Brain microvascular endothelial cell (primary cell): ENCODE measurements at places on chromosomes 3 and 15.
A peak's percentile ranks its signal among the peaks of the same experiment; 100 is the strongest.

- no peak for DNase-seq
Observed at GRCh38 chr3:42778644-42779043, 5.6 kb upstream of the CCDC13 start.

GRCh38 chr3:114624047-114624445 is 330.2 kb downstream of the TIGIT start:
- peak; percentile 39 for DNase-seq

- DNase-seq: peak; percentile 78
Observed at GRCh38 chr3:134008630-134009156, 21.0 kb downstream of the SLCO2A1 start.

DNA sequence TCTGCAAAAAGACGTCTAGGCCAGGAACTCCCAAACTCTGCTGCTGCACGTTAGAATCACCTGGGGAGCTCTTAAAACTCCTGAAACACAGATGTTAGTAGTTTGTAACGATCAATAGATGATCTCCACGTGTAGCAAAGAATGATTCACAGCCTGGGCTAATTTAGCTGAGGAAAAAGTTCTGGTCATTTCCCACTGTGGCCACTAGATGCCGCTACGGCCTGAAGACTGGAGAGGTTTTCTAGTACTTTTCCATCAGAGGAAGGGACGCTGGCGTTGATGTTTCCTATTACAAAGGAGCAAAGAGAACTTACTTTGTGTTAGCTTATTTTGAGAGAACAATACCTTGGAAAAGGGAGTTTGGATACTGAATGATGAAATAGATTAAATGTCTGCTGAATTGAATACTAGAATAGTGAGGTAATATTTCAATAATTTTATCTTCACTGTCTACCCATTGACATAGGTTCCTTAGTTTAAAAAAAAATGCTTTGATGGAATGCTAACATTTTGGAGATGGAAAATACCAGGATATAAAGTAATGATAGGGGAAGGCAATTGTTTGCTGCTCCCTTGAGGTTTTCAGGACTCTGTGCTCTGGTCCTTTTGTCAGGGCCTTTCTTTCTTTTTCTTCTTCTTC is 159.1 kb downstream of the P3H2 start:
- peak; percentile 86 for DNase-seq

- DNase-seq: no peak
Observed at GRCh38 chr15:75091814-75092213, 68.4 kb downstream of the PPCDC start.

GRCh38 chr15:99565049-99565298 is 810 bp upstream of the MEF2A start:
- DNase-seq: no peak

GRCh38 chr3:185825639-185826481 is 1.0 kb upstream of the IGF2BP2 start:
- DNase-seq: no peak

DNA sequence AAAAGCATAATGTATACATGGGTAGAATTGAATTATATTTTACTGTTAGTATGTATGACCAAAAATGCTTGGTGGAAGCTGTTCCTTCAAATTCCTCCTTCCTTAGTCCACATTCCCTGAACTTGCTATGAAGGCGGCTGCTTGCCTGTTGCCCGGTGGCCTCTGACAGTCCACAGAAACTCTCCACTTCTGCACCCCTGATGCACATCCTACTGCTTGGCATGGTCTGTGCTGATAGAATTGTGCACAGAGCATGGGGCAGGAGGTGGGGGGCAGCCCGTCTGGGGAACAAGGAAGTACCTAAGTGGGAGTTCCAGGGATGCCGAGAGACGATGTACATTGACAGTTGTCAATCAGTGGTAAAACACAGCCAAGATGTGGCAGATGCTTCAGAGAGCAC is 33.7 kb upstream of the GABRB3 start:
- DNase-seq: no peak

GRCh38 chr3:113258361-113258760 is 47.0 kb downstream of the BOC start:
- no peak for DNase-seq

DNA sequence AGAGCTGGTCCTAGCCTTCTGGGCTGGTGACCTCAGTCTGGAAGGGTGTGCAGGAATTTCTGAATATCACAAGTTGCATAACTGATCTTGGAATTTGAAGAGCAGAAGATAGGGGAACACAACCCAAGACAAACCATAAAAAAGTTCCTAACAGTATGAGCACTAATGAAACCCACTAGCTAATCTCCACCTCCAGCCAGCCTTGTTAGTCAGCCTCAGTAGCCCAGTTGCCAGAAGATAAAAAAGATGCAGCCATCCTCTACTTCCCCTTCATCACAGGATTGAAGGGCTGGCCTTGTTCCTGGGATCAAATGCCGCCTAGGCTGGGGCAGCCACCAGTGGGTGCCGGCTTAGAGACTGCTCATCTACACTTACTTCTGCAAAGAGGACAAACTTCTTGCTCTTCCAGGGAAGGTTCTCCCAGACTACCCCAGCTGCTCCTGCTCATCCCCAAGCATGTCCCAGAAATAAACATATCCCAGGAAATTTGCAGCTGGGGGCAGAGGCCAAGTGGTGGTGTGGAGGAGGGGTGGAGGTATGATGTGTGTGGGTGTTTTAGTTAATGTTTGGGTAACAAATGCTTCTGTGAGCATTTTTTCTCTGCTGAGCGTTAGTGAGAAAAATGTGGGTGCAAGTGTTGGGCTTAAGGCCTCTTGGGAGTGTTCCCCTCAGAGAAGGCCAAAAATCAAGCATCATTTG is 9.2 kb upstream of the ITGA11 start:
- no peak for DNase-seq

DNA sequence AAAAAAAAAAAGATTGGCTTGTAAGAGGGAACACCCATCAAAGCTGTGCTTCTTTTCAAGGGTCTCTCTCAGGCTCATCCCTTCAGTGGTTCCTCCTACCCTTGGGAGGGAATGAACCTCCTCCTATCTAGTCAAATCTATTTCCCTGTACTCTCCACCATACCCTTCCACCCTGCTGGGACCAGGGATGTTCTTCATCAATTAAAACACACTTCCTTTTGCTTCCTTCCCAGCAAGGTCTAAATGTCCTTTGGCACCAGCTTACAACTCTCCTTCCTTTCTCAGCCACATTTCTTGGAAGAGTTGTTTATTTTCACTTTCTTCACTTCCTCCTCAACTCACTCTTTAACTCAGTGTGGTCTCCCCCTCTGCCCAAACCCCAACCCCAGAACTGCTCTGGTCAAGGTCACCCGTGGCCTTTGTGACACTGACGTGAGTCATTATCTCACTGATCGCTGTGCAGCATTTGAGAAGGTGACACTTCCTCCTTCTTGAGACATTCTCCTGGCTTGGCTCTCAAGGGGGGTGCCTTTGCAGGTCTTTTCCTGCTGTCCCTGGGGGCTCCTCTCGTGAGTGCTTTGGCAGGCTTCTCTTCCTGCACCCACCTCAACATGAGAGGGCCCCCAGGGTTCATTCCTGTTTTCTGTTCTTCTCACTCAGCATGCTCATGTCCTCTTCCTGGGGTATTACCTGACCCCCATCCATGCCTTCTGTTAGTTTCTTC is 210.5 kb upstream of the TLE3 start:
- DNase-seq: no peak

DNA sequence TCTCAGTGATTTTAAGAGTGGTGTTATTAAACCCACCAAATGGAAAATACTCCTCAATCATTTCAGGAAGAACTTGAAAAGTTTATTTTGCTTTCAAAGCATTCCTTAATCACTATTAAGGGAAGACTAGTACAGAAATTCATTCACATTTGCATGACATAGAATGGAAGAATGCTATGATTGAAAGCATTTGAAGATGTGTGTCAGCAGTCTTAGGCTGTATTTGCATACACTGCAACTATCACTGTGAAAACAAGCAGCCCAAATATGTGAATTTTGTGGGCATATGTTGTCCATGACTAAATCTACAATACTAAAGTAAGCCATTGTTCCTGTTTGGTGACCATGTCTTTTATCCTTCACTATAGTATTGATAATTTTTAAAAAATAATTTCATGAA is 95.8 kb downstream of the CNTN3 start:
- DNase-seq: no peak

GRCh38 chr3:122777563-122777962 is 16.1 kb downstream of the HSPBAP1 start:
- no peak for DNase-seq

- no peak for DNase-seq
Observed at GRCh38 chr3:194608981-194609380, 24.2 kb downstream of the TMEM44 start.

- DNase-seq: peak; percentile 28
Observed at GRCh38 chr3:147655236-147655635, 246.1 kb downstream of the ZIC1 start.

GRCh38 chr3:170324962-170325361 is 32.6 kb upstream of the SKIL start:
- DNase-seq: no peak

- peak; percentile 21 for DNase-seq
Observed at GRCh38 chr3:52385157-52385556, 59.7 kb downstream of the SEMA3G start.

GRCh38 chr3:81311321-81311720 is 450.1 kb downstream of the GBE1 start:
- DNase-seq: no peak

- no peak for DNase-seq
Observed at GRCh38 chr3:101988596-101988995, 139.3 kb downstream of the NFKBIZ start.

DNA sequence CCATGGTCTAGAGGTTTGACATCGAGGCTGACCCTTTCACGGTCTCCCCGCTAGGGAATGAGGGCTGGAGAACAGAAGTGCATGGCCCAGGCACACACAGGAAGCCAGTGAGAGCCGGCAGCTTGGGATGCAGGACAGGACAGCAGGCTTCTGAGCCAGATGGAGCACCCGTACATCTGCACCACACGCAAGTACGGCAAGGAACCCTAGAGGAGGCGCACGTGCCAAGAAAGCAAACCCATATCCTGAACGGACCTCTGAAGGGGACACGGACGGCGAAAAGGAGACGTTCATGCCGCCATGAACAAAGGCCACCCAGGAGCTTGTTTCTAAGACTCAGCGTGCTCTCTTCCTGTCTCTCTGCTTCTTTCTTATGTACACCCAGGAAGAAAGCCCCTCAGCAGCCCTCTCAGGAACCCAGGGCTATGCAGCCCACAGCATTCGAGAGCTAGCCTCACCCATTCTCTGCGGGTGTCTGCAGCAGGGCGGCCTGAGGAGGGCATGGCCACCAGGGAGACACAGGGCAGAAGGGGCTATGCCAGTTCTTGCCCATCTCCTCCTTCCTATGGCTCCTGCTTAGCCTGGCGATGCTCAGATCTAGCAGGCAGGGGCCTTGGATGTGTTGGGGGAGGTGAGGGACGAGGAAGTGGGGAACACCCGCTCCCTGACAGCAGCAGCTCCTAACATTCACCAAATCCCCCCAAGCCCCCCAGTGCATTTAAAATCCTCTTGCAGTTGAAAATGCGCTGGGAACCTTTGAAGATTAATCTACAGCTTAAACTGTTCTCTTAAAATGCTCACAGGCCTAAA is 81.3 kb downstream of the PCSK6 start:
- DNase-seq: no peak

GRCh38 chr3:106943071-106943470 is 434.2 kb upstream of the CCDC54 start:
- DNase-seq: no peak

DNA sequence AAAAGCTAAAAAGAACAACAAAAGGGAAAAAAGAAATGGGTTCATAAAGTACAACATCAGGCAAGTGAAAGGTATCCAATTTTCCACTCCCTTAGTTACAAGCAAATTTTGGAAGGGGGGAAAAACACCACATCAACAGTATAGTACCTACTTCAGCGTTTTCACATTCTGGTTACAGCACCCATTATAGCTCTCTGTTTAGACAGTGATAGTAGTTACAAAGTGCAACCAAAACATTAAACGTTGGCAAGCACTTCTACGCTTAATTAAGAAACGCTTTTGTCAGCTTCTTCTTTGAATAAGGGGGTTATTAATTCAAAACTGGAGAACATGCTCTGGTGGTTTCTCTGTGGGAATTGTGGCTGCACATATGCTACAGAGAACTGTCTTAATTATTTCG is 180.2 kb downstream of the VPS13C start:
- no peak for DNase-seq

GRCh38 chr3:94709249-94709902 is 646.5 kb downstream of the NSUN3 start:
- DNase-seq: no peak

DNA sequence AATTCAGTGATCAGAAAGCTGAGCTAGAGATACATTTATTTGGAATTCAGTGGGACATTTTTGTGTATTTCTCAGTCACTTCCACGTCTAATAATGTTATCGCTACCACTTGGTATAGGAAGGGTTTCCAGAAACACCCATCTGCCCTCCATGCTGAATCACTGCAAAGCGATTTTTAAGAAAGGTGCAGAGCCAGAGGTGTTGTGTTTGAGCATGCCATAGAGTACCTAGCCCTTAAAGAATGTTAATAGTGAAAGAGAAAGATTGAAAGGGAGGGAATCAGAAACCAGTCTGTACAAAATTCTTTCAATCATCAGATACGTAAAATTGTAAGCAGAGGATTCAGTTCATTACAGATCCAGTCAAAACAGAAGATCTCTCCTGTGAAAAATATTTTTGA is 80.1 kb upstream of the ARL6 start:
- DNase-seq: no peak

GRCh38 chr3:62823461-62824050 is 51.7 kb downstream of the CADPS start:
- DNase-seq: no peak

- no peak for DNase-seq
Observed at GRCh38 chr15:63494408-63494807, 10.0 kb upstream of the USP3 start.

GRCh38 chr3:178536211-178537079 is at the start of gene KCNMB2:
Gene KCNMB2, plus strand, starts transcription at chr3:178536436.
- DNase-seq: peak; percentile 11

- no peak for DNase-seq
Observed at GRCh38 chr3:123341871-123342630, 106.8 kb downstream of the ADCY5 start.

DNA sequence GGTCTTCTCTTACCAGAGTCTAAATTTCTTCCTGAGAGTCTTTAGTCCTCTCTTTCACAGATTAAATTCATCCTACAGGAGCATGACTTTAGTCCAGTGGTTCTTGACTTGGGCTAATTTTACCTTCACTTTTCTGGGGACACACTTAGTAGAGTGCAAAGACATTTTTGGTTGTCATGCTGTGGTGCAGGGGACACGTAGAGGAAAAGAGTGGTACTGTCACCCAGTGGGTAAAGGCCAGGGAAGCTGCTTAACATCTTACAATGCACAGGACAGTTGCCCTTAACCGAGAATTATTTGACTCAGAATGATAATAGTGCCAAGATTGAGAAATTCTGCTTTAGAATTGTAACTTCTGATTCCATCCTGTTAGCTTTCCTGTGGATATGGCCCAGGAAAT is 772.5 kb upstream of the GRM7 start:
- DNase-seq: no peak

GRCh38 chr3:103082501-103082900 is 647.7 kb downstream of the ZPLD1 start:
- no peak for DNase-seq

DNA sequence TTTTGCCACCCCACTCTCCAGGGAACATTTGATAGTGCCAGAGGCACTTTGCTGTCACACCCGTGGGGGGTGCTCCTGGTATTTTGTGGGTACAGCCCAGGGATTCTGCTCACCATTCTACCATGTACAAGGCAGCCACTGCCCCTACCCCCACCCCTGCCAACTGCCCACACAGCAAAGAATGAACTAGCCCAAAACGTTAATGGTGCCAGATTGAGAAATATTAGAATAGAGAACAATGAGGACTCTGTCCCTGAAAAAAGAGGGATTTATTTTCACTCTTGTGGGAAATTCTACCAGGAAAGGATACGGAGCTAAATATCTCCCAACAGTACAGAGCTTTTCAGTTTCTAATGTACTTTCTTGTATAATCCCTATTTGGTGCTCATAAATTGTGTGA is 154.5 kb upstream of the SUCLG2 start:
- DNase-seq: no peak
